Stimulated activated CD4-positive, alpha-beta T cell treated with anti-CD3 and anti-CD28 coated beads, Interleukin-1b, Interleukin-23, amount 100 ng/mL, for 4 hours (primary cell): ENCODE measurements at places on chromosomes 13 and 19.

DNA sequence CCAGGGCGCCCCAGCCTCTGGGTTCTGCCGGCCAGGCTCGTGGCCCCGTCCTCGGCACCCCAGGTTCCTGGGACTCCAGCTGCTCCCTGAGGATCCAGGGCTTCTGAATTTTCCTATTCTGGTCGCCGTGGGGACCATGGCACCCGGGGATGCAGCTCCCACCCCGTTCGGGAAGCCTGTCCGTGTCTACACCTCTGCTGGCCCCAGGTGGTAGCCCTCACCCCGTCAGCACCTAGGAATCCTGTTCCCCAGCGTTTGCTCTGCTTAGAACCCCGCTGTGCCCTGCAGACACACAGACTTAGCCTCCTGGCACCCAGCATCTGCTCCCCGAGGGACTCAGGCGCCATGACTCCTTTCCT is 960 bp downstream of the PPFIA3 start:
- DNase-seq, result no peak

DNA sequence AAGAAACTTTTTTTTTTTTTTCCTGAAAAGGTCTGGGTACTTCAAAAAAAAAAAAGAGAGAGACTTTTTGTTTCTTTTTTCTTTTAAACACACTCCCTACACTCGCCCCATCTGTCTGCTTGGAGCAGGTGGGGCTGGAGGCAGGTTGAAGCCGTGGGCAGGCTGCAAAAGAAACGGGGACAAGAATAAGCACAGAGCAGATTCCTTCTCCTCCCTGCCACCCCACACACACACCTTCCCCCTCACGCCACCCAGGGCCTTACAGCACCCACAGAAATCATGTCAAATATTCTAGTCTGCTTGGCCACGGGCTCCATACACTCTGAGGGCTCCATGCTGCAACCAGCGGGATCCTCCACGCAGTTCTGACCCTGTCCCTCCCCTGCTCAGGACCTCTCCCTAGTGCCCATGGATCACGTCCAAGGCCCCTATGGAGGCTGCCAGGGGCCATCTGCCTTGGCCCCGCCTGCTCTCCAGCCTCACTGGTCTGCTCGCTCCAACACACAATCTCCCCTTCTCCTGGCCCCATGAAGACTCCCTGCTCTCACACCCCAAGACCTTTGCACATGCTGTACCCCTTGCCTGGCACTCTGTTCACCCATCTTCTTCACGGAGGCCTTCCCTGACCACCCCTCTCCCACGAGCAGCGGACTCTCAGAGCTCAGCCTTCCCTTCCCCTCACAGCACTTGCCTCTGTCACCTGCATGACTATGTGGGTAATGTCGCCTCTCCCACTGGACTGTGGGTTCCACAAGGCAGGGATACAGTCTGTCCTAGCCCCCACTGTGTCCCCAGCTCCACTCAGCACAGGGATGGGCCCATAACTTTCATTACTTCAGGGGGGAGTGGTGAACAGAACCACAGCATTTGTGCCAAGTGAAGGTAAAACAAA is 11.4 kb downstream of the AKT2 start:
- no peak for DNase-seq

DNA sequence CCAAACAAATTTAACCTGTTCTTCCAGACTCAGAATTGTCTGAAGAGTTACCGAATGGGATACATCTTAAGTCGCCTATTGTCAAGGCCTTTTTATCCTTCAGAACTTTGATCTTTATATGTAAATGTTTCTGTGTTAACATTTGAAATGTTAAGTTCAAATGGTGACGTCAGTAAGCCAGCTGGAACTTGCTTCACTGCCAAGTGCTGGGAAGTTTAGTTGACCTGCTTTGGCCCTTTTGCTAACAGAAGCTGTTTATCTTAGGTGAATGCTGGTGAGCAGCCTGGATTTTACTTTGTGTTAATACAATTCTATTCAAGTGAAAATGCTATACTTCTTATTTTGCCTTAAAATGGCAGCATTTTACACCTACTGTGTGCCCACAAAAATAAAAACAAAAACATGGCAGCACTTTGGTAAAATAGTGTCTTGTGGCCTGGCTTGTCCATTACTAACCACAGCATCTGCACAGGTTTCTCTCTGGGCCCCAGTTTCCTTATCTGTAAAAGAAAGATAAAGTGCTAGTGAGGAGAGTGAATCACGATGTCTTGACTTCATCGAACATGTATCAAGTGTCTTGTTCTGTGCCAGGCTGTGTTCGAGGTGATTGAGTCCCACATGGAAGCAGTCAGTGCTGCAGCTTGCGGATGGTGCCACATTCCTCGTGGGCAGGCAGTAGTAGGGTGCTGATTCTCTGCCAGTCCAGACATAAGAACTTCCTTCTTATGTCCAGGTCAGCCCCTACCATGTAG is 2.2 kb downstream of the NAXD start:
- no peak for DNase-seq

- no peak for DNase-seq
Measured at GRCh38 chr13:95568131-95568530, 15.6 kb downstream of the CLDN10 start.

GRCh38 chr19:29537601-29538000 is 11.8 kb downstream of the VSTM2B start:
- no peak for DNase-seq

GRCh38 chr19:30682999-30683536 is 310.9 kb downstream of the ZNF536 start:
- DNase-seq, result peak; percentile 45

DNA sequence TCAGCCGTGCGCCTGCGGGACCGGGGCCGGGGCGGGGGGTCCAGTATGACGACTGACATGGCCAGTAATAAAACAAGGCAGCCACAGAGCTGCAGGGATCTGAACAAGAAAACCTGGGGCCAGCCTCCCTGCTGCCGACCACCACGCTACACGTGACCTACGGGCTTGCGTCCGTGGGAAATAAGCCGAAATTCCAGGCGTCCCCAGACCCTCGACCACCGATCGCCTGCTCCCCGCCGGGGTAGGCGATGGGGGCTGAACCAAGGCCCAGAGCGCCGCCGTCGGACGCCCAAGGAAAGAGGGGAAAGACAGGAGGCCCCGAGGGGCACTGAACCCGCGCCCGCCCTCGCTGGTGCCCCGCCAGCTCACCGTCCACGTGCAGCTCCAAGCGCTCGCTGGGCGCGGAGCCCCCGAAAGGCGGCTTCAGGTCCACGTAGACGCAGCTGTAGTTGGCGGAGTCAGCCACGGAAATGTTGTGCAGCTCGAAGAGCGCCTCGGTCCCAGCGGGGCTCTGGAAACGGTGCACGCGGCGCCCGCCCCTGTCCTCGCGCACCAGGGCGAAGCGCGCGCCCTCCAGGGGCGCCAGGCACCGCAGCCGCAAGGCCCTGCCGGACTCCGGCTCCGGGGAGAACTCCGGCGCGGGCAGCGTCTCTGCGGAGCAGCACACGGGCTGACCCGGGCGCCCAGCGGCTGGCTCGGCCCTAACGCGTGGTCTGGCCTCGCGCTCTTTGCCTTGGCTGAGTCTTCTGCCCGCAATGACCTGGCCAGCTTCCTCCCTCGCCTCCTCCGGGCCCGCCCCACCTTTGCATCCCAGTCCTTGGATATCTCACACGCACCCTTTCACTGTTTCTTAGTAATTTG is 3.1 kb downstream of the A1BG start:
- no peak for DNase-seq

GRCh38 chr13:21050288-21051197 is 10.8 kb downstream of the LATS2 start:
- no peak for DNase-seq

- DNase-seq, result no peak
Measured at GRCh38 chr13:98957731-98958442, 20.0 kb downstream of the DOCK9 start.
